Caki2 (cell line): ENCODE measurements at places on chromosomes 4 and X. TPM values are rescaled to one million over a fixed set of nuclear protein-coding genes. Genes with fewer than 3 reads are reported as not detected.
A peak's percentile ranks its signal among the peaks of the same experiment; 100 is the strongest.

DNA sequence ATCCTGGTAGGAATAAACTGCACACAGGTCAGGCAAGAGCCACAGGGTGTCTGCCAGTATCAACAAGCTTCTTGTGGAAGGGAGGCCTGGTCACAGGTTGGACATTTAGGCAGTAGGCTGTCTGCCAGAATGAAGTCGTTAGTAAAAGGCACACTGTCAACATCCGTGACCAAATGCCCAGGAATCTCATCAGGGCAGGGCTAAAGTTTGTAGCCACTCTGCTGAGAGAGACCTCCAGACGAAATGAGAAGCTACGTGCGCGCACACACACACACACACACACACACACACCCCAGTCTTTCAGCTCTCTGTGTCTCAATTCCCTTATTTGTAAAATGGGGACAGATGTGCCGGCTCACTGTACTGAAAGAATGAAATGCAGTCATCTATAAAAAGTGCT is 408.7 kb upstream of the ZFP42 start:
- peak; percentile 81 for DNase-seq

GRCh38 chr4:88196523-88197185 is 38.2 kb upstream of the ABCG2 start:
- no peak for DNase-seq

- DNase-seq: no peak
Observed at GRCh38 chrX:9957743-9958142, 9.4 kb upstream of the CLDN34 start.

GRCh38 chr4:189087971-189088370 is 852.7 kb upstream of the FRG1 start:
- DNase-seq: peak; percentile 17

DNA sequence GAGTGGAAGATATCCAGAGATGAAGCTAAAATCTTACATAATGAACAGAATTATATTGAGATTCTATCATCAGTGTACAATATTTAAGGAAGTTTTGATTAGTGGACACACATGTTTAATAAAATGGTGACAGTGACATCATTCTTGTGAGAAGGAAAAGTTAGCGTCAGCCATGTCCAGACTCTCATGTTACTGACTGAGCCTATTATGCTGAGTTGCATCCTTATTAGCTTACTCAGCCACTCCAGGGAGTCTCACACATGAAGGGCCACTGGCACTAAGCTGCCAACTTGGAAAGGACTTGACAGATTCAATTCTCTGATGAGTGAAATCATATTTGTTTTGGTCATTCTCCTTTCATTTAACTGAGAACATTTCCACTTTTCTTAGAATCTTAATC is 170.6 kb downstream of the BANK1 start:
- DNase-seq: no peak

- no peak for DNase-seq
Observed at GRCh38 chr4:116342143-116342542, 743.2 kb downstream of the TRAM1L1 start.

GRCh38 chr4:78571804-78572203 is 20.2 kb downstream of the ANXA3 start:
- no peak for DNase-seq

DNA sequence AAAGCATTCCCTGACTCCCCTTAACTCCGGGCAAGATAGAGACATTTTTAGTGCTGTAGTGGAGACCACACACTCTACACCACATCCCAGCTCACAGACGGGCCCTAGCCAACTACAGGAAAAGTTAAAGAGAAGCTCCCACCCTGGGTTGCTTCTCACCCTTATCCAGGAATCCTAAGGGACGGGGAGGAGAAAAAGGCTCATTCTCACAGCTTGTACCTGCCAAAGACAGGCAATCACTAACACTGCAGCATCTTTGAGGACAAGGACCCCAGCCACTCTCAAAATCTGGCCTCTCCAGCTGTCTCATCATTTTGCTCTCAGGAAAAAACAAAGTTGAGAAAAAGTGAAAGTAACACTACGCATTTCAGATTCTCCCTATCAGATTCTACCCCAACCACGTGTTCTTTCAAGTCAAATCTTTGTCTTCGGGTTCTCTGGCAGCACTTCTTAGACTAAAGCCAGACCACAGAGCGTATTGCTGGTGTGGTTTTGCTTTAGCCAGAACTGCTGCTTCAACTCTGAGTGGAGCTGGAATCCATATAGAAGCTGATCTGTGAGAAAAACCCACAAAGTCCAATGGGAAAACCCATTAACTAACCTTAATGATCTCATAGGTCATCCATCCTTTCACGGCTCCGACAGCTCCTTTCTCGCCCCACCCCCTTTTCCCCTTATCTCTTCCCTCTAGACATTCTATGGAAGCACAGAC is 605.9 kb upstream of the DIPK2B start:
- peak; percentile 51 for DNase-seq

DNA sequence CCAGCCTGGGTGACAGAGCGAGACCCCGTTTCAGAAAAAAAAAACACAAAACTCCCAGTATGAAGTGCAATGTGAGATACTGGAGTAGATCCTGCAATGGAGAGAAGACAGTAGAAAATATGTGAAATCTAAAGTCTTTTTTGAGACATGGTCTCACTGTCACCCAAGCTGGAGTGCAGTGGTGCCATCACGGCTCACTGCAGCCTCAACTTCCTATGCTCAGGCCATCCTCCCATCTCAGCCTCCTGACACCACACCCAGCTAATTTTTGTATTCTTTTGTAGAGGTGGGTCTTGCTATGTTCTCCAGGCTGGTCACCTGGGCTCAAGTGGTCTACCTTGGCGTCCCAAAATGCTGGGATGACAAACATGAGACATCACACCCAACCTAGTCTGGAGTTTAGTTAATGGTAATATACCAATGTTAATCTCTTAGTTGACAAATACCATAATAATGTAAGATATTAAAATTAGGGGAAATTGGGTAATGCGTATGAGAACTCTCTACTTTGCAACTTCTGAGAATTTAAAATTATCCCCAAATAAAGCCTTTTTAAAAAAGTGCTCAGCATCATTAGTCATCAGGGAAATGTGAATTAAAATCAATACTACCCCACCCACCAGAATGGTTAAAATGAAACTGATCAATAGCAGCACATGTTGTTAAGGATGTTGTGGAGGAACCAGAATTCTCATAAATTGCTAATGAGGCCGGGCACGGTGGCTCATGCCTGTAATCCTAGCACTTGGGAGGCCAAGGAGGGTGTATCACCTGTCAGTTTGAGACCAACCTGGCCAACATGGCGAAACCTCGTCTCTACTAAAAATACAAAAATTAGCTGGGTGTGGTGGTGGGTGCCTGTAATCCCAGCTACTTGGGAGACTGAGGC is 15.0 kb downstream of the RBMX start:
- no peak for DNase-seq

DNA sequence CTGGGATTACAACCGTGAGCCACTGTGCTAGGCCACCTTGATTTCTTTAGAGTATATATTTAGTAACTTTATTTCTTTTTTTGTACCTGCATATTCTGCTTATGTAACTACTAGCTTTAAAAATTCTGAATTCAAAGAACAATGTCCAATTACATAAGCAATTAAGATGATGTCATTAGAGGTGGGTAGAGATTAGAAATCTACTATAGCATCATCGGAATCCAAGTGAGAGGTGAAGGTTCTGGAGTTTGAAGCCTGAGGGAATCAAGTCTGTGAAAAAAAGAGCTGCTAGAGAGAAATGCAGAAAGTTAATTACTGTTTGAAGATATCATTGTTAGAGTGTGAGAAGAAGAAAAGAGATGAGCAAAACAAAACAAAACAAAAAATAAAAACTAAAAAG is 79.0 kb upstream of the ENPEP start:
- DNase-seq: no peak

DNA sequence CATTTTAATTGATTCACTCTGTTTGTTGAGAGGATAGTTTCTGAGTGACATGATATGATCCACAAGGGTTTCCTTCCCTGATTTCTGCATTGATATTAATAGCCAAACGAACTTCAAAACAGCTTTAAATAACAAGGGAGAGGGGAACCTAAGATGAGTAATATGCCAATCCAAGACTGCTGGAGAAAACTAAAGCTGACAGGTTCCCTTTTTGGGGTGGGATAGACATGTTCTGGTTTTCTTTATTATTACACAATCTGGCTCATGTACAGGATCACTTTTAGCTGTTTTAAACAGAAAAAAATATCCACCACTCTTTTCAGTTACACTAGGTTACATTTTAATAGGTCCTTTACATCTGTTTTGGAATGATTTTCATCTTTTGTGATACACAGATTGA is 182.2 kb downstream of the AR start:
- no peak for DNase-seq

GRCh38 chrX:20372533-20372932 is 105.8 kb upstream of the RPS6KA3 start:
- DNase-seq: peak; percentile 18

Gene ARX
- not detected in 2 replicates for total RNA-seq

Gene FGF16
- total RNA-seq: not detected in 2 replicates

Gene TRPC5OS
- not detected in 2 replicates for total RNA-seq

Gene TCP11X2
- not detected in 2 replicates for total RNA-seq
